ENCODE measurements at places on chromosomes 6 and 20.

DNA sequence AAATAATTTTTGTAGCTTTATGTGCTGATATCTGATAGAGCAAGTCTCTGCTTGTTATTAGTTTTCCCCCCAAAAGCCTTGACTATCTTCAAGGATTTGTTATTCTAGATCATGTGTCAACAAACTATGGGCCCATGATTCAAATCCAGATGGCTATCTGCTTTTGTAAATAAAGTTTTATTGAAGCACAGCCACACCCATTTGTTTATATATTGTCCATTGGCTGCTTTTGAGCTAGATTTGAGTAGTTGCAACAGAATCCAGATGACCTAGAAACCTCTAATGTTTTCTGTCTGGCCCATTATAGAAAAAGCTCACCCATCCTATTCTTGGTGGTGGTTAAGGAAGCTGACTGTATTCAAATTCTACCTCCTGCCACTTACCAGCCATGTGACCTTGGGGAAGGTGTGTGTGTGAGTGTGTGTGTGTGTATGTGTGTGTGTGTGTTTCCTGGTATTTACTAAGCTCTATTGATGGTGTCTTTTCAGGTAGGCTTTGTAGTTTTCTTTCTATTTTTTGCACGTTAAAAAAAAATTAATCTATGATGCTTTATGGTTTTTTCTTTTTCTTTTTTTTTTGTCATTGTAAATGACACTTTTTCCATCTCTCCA, 1.3 kb upstream of the GTSF1L start:
- no peak for DNase-seq

DNA sequence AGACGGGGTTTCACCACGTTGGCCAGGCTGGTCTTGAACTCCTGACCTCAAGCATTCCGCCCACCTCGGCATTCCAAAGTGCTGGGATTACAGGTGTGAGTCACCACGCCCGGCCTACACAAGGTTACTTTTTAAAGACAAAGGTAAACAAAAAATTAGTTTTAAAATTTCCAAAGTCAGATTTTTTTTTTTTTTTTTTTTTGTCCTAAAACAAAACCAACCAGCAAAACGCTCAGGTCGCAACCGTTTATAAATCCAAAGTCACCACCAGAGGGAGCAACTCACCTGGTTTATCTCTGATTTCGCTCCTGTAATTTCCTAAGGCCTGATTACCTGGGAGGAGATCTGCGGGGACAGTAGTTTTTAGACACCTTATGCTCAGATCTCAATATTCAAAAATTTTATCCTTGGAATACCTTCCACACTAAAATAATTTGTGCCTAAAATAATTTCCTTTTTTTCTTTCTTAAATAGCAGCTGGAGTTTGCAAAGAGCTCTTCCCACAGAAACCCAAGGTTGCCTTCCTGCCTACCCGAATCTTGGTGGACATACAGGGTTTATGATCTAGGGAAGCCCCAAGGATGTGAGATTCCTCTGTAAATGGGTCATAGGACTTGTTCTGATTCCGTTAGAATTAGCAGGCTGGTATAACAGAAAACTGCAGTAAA, 19.8 kb upstream of the TREM1 start:
- DNase-seq = peak; percentile 67

DNA sequence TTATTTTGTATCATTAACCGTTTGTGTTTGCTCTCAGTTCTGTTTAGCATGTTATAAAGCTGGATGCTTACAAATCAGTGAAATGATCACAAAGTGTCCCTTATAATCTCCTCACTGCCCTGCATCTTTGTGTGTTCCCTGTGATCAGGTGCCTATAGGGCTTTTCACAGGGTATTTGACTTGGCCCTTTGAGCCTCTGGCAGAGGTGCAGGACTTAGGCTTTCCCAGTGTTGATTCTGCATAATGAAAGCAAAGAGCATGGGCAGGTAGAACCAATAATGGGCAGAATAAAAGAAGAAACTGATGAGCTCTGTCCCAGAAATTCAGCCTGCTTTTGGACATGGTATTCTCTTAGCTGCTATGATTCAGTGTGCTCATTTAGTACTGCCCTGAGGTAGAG, 16.9 kb upstream of the PBOV1 start:
- DNase-seq = no peak

- DNase-seq = no peak
These were observed 829 bp downstream of the MANBAL start for GRCh38 chr20:37290158-37290810.

- peak; percentile 84 for DNase-seq
These were observed 27.6 kb downstream of the SYNJ2 start for GRCh38 chr6:158009114-158009891.

DNA sequence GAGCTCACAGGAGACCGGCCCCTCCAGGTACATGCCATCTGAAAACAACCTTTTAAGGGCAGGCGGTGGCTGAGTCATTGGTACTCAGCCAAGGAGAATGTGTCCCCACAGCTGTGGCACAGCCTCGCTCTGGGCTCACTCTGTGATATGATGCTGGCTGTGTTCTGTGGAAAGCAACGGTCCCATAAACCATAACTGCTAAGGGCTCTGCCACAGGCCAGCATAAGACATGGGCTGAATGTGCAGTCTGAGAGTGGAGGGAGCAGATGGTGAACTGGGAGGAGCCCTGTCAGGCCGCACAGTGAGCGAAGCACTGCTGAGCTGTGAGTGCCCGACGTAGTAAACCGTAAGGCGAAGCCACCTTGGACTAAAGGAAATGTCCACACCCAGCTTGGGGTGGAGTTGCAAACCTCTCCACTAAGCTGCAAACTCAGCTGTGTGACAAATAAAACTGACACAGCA, 375.8 kb downstream of the THBS2 start:
- DNase-seq = peak; percentile 89

DNA sequence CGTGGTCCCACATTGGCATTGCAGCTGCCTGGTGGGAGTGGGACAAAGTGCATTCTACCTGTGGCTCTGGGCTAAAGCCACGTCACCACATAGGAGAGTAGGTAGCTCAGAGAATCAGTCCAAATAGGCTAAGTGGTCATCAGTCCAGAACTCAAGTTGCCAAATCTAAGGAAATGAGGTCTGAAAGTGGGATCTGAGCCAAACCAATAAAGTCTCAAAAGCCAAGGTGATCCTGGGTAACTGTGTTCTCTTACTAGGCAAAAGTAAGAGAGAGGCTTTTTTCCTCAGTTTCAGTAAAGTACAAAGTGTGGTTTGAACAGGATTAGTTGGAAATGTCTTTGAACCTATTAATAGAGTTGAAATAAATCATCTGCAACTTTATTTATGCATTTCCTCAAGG, 68.6 kb upstream of the CNKSR3 start:
- no peak for DNase-seq

DNA sequence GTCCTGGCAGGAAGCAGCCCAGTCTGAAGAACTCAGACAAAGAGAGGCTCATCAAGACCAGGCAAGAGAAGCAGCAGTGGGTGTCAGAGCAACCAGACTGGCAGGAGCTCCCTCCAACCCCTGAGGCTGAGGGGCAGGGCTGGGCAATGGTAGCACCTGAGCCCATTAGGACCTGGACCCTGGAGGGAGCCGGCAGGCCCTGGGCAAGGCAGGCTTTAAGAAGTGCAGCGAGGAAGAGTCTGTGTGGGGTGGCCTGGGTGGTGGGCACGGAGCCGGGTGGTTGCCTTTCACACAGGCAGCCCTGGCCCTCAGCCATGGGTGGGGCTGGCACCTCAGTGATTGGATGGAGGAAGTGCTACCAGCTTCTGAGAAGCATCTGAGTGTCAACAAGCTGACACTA, 33.1 kb upstream of the IRF4 start:
- DNase-seq = no peak

- DNase-seq = no peak
These were observed 6.3 kb upstream of the AP5S1 start for GRCh38 chr20:3813848-3814581.

DNA sequence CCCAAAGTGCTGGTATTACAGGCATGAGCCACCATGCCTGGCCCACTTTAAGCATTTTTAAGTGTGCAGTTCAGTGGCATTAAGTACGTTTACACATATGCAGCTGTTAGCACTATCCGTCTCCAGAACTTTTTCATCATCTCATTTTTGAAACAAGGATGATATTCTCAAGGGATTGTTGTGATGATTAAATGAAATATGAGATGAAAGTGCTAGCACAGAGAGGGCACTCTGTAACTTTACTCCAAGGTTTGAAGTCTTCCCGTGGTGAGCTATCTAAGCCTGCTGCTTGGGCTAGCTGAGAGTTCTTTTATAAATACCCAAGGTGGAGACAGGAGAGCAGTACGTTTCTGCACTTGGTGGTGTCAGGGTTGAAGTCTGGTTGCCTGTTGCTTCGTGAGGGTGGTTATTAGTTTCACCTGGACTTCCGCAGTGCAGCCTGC, 6.6 kb downstream of the TM9SF4 start:
- no peak for DNase-seq

- no peak for DNase-seq
These were observed 15.3 kb upstream of the ABRACL start for GRCh38 chr6:139013185-139013800.

DNA sequence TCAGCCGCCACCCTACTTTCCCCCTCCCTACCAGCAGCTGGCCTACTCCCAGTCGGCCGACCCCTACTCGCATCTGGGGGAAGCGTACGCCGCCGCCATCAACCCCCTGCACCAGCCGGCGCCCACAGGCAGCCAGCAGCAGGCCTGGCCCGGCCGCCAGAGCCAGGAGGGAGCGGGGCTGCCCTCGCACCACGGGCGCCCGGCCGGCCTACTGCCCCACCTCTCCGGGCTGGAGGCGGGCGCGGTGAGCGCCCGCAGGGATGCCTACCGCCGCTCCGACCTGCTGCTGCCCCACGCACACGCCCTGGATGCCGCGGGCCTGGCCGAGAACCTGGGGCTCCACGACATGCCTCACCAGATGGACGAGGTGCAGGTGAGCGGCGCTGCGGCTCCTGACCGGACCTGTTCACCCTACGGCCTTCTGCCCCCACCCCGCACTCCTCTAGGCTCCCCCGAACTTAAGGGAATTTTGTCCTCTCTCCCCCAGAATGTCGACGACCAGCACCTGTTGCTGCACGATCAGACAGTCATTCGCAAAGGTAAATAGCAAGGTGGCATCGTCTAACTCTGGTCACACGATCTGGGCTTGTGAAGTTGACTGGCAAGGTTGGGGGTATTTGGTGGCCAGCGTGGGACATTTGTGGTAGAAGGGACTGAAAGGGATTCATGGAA, 2.3 kb downstream of the TFAP2C start:
- no peak for DNase-seq

DNA sequence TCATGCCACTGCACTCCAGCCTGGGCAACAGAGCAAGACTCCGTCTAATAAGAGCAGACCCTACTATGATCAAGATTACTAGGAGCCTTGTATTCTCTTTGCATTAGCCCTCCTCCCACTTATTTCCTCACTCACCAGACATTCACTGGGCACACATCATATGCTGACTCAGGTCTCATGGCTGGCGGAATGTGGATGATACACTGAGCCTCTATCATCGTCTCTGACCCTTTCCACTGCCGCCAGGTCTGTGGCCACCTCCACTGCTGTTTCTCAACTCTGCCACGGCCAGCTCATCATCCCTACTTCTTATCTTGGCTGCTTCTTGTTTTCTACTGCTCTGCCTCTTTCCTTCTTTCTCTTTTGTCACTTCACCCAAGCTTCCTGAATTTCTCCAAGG, 161.0 kb downstream of the BACH2 start:
- DNase-seq = no peak

GRCh38 chr6:154394571-154394970, 38.0 kb upstream of the IPCEF1 start:
- DNase-seq = no peak

- peak; percentile 70 for DNase-seq
These were observed 4.6 kb upstream of the NKX2-2 start for GRCh38 chr20:21518292-21518991.

GRCh38 chr20:63500902-63501817, 2.3 kb upstream of the EEF1A2 start:
- no peak for DNase-seq

GRCh38 chr6:142301651-142302391, at the start of gene ADGRG6:
Gene ADGRG6 (plus strand): TSS chr6:142302007. CDS start chr6:142302330, 323 bp downstream.
- peak; percentile 65 for DNase-seq

DNA sequence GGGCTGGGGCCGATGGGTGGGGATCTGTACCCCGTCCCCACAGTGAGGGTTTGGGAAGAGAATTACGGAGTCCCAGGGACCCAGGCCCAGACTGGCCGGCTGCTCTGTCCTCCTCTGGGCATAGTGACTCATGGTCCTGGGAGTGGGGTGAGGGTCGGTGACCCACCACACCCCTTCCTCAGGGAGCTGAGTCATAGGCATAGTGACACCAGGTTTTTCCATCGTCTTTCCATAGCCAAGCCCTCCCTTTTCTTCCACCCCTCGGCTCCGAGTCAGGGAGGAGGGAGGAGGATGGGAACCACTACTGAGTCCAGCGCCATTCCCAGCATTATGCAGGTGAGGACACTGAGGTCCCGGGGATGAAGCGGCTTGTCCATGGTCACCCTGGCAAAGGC, 8.9 kb downstream of the CYP21A2 start:
- no peak for DNase-seq

DNA sequence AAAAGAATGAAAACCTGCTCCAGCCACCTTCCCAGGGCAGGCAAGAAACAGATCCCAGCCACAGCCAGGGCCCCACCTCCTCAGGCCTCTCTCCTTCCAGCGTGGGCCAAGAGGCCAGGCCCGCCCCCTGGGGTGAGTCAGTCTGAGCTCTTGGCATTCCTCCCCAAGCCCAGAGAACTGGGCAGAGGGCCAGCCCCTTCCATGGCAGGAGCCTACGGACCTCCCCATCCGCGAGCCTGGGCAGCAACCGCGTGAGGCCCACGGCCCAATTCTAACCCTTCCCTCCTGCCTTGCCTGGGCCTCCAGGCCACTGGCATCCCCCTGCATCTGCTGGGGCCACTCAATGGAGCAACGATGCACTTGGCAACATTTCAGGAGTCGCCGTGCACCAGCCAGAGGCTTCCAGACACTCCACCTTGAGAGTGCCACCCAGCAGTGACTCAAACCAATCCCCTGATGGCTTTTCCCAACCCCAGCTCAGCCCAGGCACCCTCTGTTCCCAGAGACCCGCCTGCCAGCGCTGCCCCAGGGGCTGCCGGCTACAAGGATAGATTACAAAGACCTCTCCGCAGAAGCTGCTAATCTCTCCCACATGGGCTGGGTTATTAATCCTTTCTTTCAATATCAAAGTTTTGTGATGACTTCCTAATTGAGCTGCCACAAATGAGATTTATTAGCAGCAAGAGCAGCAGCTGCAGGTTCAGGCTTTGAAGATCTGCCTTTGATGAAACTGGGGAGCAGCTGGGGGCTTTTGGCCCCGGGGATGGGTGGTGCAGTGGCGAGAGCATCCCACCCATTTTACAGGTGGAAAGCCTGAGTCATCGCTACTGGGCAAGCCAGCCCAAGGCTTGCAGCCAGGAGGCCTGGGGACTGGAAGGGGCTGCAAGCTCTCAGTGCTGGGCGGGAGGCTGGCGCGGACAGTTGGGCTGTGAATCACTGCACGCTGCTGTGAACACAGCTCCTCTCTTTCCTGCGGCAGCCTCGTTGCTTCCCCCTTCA, 85.7 kb downstream of the NFATC2 start:
- DNase-seq = peak; percentile 44

GRCh38 chr20:22512911-22513489, 71.4 kb downstream of the FOXA2 start:
- no peak for DNase-seq

- no peak for DNase-seq
These were observed 239.9 kb upstream of the CEP162 start for GRCh38 chr6:84467296-84467695.

- no peak for DNase-seq
These were observed 171.3 kb downstream of the CDC5L start for GRCh38 chr6:44558832-44559251.

All from NCI-H774 (cell line).